ENCODE measurements at places on chromosomes 5 and 9.
A peak's percentile ranks its signal among the peaks of the same experiment; 100 is the strongest.

DNA sequence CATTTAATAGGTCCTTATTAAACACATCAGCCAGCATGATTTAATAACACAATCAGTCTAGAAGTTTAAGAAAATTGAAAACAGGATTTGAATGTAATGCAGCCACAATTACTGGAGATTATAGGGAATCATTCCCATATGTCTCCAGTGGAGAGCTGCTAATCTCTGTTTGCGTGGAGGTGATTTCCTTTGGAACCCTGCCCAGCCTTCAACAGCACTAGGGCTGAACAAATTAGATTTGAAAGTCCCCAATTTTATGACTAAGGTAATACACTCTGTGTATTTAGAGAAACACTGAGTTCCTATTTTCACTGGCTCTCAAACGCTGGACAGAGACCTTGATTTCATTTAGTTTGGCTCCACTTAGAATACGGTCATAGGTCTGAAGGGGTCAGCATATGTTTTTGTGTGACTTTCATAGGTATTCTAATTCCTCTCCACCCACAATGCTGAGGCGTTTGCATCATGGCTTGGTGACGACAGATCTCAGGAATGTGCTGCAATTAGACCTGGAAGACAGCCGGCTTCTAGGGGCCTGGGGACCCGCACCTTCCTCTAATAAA, 508.3 kb downstream of the EBF1 start:
- DNase-seq: no peak

GRCh38 chr5:159310511-159310910, 19.8 kb downstream of the IL12B start:
- no peak for DNase-seq

DNA sequence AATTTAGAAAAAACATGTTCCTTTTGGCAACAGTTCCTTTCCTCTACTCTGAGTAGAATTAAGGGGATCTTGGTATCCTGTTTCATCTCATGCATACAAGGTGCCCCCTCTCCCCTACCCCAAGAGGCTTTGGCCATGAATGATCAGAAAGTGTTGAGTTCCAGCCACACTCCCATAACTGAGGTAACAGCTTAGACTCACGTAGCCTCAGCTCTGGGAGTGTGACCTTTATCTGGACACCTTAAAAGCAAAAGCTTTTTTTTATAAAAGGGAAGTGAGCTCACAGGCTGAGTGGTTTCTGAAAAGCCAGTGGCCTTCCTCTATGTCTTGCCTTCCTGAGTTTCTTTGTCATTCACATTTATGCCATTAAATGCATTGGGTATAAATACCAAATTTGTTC, 900 bp upstream of the HAVCR2 start:
- peak; percentile 38 for DNase-seq

DNA sequence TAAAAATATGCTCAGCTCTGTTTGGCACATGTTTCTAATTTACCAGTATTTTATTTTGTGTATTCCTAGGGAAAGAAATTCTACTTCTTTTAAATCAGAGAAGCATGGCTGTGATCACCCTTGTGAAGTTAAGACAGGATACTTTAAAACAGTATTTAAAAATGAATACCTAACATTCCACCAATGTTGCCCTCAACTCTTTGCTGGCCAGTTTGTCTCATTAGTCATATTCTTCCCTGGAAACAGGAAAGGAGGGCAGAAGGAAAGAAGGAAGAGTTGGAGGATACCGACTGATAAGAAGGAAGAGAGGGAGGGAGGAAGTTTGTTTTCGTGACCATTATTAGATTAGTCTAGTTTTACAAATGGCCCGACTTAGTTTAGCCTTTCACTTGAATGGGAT, 137.4 kb downstream of the PLK2 start:
- DNase-seq: no peak

DNA sequence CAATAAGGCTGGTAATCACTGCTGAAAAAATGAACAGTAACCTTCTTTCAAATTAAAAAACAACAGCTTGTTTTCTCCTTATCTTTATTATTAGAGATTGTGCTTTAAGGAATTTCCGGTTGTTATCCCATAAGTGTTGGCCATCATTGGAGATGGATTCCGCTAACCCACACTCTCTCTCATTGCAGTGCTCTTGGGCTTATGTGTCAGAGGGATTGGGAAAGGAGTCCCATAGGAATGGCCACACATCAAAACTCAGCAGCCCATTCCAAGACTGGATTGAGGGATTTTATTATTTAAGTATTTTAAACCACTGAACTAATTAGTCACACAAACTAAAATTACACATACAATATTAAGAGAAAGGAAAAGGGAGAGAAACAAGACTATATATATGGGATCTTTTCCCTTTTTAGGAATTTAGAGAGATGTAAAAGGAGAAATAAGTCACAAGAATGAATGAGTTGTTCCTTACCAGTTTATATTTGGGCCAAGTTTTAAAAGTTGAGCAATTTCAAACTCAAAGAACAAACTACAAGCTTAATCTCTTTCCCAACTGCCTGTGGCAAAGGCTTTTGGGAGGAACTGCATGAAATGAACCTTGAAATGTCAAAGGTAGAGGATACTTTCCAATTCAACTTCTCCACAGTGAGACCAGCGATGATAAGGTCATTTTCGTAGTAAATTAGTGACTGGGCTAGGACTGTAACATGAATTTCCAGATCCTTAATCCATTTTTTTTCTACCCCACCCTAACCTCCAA, 2.4 kb downstream of the SPINK6 start:
- no peak for DNase-seq

DNA sequence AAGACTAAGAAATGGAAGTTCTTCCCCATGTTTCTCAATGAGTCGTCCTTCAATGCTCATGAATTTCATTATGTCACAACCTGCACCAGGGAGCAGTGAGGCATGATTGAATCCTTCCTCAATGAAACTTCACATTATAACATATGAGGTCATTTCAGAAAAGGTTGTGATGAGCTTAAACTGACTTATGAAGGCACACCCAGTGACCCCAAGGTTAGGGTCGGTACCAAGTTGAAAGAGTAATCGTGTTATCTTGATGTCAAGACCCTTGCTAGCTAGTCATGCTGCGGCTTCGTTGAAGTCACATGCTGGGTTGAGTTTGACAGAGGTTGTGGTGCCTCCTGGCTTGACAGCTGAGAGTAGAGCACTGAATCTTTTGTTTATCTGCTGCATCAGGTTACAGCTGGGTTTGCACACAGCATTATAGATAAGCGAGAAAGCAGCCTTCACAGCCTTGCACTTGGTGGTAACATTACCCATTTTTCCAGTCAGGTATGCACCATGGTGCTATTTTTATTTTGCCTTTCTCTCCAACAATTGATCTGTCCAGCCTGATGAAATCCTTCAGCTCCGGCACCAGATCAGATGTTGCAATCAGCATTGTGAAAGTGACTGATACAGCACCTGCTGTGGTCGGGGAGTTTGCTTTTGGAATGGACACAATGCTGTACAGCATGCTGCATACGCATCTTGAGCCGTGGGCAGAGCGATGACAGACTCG, 133.2 kb downstream of the ERCC6L2 start:
- no peak for DNase-seq

GRCh38 chr9:111298731-111299598, 31.1 kb downstream of the OR2K2 start:
- no peak for DNase-seq

GRCh38 chr5:176891331-176891958, 7.7 kb downstream of the HK3 start:
- no peak for DNase-seq

- no peak for DNase-seq
Measured at GRCh38 chr9:37951671-37952449, 47.9 kb upstream of the SLC25A51 start.

GRCh38 chr9:114524247-114524681, 19.0 kb upstream of the WHRN start:
- no peak for DNase-seq

DNA sequence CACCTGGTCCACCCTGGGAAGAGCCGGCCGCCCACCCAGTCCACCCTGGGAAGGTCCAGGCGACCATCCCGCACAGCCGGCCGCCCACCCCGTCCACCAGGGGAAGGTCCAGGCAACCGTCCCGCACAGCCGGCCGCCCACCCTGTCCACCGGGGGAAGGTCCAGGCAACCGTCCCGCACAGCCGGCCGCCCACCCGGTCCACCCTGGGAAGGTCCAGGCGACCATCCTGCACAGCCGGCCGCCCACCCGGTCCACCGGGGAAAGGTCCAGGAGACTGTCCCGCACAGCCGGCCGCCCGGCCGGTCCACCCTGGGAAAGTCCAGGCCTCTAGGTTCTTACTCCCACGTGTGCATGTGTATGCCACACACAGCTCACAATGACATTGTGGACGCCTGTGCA, 6.7 kb upstream of the QSOX2 start:
- DNase-seq: no peak

DNA sequence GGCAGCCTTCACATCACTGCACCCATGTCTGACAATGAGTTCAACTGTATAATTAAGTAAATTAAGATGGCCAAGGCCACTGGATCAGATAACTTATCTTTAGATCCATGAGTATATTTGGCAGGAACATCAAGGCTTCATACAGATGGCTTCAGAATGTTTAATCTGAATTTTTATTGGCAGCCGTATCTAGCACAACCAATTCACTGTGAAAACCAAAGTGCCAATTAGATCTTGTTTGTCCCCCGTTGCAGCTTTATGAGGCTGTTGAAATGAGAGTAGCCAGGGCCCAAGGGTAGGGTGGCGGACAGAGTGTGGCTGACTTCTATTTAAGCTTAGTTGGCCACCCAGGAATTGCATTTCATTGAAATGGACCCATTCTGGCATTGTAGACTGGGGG, 137.7 kb downstream of the SYK start:
- DNase-seq: no peak

- DNase-seq: no peak
Measured at GRCh38 chr9:88725300-88726019, 190.5 kb downstream of the NXNL2 start.

All from stimulated activated naive CD8-positive, alpha-beta T cell treated with anti-CD3 and anti-CD28 coated beads, Interleukin-15, amount 100 ng/mL, for 72 hours (primary cell).